ENCODE measurements at places on chromosomes 7 and 10.

- DNase-seq = no peak
These were observed 8.9 kb upstream of the LRRC18 start for GRCh38 chr10:48948470-48949037.

GRCh38 chr7:131265227-131265626 lies 62.4 kb upstream of the MKLN1 start:
- DNase-seq = no peak

- no peak for DNase-seq
These were observed 27.6 kb upstream of the PRPF18 start for GRCh38 chr10:13559124-13559700.

- DNase-seq = no peak
These were observed 131.8 kb downstream of the DOCK1 start for GRCh38 chr10:127036987-127037386.

GRCh38 chr7:37284805-37285231 lies 163.8 kb downstream of the ELMO1 start:
- no peak for DNase-seq

- DNase-seq = no peak
These were observed 268.3 kb upstream of the IGFBP3 start for GRCh38 chr7:46189255-46189790.

DNA sequence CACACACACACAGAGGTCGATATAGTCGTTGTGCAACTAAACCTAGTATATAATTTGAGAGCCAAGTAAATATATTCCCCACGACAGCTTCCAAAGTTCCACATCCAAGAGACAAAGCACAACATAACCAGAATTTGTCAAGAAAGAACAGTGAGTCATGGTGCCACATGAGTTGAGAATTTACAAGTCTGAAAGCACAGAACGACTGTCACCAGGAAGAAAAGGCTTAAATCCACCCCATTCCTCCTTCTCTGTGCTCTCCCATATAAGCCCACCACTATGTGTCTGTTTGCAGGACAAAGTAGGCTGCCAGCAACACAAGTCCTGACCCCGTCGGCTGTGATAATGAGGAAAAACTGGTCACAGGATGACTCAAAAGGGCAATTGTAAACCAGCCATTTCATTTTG lies 32.8 kb downstream of the GSAP start:
- DNase-seq = no peak

DNA sequence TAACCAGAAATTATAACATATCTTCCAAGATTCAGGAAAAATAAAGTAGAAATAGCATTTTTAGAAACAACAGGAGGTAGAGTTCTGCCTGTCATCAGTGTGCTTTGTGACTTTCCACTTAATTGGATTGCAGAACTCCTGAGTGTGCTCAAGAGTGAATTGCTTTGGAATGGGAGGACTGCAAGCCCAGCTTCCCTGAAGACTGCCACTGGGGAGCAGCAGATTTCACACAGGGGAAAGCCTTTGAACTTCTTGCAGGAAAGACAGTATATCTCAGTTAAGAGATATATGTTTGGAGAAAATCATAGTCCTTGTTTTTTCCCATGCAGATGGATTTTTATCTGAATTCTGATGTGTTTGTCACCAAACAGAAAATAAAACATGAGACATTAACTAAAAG lies 124.5 kb downstream of the TMEM168 start:
- DNase-seq = no peak

DNA sequence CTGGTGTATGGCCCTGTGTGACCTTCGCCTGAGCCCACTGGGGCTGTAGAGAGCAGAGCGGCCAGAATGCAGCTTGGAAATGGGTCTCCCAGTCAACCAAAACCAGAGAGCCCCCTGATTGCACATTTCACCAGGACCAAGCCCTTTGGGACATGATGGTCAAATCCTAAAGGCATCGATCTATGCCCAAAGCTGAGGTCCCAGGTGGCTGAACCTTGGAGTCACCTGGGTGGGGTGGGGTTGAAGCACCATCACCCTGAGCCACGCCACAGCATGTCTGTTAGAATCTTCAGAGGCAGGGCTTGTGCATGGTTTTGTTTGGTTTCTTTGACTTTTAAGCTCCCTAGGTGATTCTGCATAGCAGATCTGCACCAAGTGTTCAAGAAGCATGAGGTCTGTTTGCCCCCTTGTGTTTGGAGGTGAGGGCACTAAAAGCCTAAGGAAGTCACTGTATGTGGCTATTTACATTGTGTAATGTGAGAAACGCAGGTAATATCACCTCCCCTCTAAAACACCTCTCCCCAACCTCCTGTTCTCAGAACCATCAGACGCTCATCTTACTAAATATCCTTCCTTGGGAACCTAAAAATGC lies 9.6 kb downstream of the PKD1L1 start:
- DNase-seq = no peak

DNA sequence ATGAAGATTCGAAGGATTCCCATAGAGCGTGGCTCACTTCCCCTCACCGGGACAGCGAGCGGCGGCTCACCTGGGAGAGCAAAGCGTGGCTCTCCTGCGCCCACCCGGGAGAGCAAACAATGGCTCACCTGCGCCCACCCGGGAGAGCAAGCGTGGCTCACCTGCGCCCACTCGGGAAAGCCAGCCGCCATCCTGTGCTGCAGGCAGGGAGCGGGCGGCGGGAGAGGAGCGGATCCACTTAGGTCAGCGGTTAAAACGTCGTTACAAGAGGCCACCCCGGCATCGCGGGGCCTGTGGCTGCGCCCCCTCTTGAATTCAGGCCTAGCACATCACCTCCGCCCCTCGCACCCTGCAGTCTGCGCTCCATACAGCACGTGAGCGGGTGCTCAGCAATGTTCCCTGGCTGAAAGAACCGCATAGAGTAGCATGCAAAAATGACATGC lies 461 bp upstream of the FIGNL1 start:
- no peak for DNase-seq

DNA sequence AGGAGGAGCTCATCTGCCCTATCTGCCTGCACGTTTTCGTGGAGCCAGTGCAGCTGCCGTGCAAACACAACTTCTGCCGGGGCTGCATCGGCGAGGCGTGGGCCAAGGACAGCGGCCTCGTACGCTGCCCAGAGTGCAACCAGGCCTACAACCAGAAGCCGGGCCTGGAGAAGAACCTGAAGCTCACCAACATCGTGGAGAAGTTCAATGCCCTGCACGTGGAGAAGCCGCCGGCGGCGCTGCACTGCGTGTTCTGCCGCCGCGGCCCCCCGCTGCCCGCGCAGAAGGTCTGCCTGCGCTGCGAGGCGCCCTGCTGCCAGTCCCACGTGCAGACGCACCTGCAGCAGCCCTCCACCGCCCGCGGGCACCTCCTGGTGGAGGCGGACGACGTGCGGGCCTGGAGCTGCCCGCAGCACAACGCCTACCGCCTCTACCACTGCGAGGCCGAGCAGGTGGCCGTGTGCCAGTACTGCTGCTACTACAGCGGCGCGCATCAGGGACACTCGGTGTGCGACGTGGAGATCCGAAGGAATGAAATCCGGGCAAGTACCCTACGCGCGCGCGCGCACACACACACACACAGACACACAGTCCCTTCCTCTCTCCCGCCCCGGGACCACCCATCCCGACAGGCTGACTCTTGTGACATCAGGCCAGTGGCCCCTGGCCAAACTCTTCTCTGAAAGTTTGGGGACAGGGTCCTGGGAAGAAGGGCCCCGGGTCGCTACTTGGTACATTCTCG lies 538 bp downstream of the TRIM8 start:
- DNase-seq = peak; percentile 82

DNA sequence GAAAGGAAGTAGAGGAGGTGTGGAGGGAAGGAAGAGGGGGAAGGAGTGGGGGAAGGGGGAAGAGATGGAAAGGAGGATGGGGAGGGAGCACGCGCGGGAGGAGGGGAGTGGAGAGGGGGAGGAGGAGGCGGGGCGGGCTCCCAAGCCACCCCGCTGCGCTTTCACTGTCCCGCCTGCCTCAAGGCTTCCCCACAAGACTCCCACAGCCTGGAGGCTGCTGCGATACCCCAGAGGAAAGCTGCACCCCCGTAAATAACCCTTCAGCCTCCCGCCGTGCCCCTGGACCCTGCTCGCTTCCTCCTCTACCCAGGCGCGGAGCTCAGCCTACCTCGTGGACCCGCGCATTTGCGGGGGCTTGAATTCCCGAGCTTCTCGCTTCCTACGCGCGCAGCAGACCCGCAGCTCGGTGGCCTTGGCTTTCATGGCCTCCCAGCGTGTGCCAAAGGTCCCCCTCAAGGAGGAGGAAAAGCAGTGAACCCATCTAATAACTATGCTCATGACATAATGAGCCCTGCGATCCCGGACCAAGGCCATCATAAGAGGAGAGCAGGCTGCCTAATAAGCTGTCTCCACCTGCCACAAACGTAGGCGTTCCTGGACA lies at the start of gene C10orf67:
Gene C10orf67, minus strand, starts transcription at position 557 of the 601 bp plus-strand sequence. Its CDS starts 23 bp downstream, at position 534.
- DNase-seq = peak; percentile 52

DNA sequence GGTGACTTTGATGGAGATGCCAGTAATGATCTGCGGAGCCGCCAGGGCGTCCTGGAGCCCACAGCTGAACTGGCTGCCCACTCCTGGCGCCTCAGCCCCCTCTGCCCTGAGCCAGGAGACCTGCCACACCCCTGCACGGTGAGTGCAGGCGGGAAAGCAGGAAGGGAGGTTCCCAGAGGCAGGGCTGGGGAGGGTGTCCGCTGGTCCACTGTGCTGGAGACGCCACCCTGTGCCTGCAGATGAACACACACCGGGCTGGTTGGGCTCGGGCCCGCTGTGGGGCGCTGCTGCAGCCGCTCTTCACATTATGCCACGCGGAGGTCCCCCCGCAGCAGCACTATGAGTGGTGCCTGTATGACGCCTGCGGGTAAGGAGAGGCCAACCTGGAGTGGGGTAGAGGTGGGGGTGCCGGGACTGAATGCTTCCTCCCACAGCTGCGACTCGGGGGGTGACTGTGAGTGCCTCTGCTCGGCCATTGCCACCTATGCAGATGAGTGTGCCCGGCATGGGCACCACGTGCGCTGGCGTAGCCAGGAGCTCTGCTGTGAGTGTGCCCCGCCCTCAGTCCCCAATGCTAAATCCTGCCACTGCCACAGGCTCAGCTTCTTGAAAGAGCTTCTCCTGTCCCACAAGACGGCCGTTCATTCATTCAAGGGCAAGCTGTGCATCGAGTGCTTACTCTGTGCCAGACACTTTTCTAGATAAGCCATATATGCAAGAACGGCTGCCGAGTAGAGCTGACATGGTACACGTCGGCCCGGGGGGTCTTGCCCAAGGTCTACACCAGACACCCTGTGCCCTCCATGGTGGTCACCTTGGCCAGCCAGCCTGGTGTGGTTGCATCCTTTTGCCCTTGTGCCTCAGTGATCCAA lies 14.3 kb upstream of the ZNF467 start:
- no peak for DNase-seq

DNA sequence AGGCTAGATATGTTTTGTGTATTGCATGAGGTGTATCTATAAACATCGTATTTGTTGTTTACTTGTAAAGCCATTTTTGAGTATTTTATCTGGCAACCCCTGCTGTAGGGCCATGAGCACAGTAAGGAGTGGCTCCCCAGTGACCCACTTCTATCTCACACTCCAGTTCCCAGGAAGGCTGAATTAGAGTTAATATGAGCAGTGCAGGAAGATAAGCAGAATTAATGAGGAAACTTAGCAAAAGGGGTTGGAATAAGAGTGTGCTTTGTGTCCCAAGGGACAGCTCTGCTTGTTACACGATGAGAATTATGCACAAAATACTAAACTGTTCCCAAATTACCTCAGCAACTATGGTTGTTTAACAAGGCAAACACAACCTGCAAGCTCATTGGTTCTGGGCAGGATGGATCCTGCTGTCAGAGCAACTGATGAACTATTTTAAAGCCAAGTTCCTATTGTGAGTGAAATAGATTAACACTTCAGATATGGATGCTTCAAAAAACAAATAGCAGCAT lies 1005.8 kb downstream of the NRG3 start:
- DNase-seq = no peak

DNA sequence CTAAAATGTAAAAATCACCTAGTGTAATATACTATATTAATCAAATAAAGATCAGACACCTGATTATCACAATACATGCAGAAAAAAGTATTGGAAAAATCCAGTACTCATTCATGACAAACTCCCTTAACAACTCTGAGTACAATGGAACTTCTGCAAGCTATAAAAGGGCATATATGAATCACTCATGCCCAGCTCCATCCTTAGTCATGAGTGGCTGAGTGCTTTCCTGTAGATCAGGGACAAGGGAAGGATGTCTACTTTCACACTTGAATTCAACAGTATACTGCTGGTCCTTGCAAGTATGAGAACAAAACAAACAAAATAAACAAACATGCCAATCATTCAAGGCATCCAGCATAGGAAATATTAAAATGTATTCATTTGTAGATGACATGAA lies 116.5 kb downstream of the ADARB2 start:
- no peak for DNase-seq

GRCh38 chr7:12643644-12644043 lies 43.8 kb upstream of the ARL4A start:
- DNase-seq = no peak

GRCh38 chr10:71086439-71087080 lies 125.8 kb upstream of the UNC5B start:
- DNase-seq = no peak

DNA sequence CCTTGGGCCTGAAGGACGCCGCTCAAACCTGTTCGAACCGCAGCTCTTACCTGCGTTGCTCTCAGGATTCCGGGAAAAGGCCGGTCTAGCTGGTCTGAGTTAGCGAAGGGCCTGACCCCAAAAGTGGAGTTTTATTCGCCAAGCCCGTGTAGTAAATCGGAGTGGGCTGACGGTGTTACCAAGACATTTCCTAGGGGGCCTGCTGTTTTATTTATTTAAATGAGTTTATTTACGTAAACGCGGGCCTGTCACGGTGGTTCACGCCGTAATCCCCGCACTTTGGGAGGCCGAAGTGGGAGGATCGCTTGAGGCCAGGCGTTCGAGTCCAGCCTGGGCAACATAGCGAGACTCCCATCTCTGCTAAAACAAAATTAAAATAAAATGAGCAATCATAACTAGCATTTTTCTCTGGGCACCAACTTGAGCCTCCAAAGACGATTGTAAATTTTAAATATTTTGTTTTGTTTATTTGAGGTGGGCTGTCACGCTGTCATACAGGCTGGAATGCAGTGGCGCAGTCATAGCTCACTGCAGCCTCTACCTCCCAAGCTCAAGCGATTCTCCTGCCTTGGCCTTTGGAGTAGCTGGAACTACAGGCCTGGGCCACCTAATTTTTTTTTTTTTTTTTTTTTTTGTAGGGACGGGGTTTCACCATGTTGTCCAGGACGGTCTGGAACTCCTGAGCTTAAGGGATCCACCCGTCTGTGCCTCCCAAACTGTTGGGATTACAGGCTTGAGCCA lies 903 bp downstream of the ZNF655 start:
- no peak for DNase-seq
